H9 (cell line): ENCODE measurements at places on chromosomes 11 and 22.

GRCh38 chr11:97325693-97326092, 935.9 kb downstream of the JRKL start:
- DNase-seq = peak; percentile 33

DNA sequence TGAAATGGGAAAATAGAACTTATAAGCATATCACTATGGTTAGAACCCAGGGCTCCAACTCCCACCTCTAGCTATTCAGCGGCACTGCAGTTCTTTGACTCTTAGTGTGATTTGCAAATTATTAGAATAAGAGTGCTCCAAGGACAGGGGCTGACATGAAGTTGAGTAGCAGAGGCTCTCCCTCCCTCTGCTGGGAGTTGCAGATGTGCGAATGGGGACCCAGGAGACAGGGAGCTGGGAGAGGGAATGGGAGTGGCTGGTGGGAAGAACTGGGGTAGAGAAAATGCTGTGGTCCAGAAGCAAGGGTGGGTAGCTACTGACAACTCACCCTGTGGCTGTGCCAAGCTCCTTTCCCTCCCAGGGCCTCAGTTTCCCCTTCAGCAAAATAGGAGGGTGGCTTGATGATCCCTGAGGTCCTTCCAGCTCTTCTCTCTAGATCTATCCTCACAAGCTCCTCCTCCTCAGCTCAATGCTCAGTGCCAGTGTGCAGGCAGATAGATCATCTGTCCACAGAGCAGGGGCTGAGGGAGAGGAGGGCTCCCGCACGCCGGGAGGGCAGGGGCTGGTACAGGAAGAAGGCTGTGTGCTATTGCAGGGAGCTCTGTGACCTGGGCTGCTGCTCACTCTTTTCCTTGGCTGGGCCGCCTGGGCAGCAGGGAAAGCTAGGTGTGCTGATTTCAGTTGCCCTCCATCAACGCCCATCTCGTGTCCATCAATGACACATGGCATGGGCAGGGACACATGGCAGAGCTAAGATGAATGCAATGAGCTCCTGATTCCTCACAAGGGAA, 99.0 kb downstream of the NECTIN1 start:
- no peak for DNase-seq

GRCh38 chr11:14942745-14943144, 29.4 kb downstream of the CALCA start:
- no peak for DNase-seq

DNA sequence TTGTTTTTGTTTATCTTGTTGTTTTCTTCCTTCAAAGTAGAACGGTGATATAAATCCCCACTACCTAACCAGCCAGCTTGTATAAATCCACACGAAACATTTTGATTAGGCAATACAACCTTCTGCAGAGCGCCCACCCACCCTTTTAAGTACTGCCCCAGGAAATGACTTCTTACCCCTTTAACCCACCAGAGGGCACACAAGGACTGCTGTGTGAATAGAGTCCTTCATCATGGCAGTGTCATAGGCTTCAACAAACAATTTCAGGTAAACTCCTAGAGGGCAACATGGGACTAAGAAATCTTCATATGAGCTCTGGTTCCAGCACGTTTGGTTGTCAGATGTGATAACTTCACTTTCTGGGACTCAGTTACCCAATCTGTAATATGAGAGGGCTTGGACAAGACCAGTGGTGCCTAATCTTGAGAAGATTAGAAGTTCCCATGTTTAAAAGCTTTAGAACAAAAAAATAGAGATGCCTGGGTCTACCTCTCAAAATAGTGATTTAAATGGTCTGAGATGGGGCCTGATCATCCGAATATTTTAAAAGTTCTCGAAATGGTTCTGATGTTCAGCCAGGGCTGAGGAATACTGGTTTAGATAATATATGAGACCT, 56.1 kb downstream of the PIWIL4 start:
- DNase-seq = peak; percentile 84

DNA sequence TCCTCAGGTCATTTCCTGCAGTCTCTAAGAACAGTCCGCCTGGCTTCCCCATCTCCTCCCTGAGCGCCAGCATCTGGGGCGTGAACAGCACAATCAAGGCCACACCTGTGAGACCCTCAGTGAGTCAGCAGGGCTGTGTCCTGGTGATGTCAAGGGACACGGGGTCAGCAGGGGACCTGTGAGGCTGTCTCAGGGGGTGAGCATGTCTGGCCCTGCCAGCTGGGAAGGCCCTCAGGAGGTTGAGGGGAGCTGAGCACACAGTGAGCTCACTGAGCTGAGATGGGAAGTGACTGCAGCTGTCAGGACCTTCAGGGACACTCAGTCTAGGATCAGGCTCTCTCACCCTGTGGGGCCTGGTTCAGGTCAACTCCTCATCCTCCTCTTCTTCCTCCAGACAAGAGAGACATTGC, 46.6 kb upstream of the VPREB1 start:
- no peak for DNase-seq

- DNase-seq = no peak
These were observed 228.5 kb upstream of the SESN3 start for GRCh38 chr11:95459291-95460042.

- no peak for DNase-seq
These were observed 9.2 kb upstream of the TSKU start for GRCh38 chr11:76773921-76774361.

- DNase-seq = no peak
These were observed 6.4 kb downstream of the MOB2 start for GRCh38 chr11:1480191-1480554.

DNA sequence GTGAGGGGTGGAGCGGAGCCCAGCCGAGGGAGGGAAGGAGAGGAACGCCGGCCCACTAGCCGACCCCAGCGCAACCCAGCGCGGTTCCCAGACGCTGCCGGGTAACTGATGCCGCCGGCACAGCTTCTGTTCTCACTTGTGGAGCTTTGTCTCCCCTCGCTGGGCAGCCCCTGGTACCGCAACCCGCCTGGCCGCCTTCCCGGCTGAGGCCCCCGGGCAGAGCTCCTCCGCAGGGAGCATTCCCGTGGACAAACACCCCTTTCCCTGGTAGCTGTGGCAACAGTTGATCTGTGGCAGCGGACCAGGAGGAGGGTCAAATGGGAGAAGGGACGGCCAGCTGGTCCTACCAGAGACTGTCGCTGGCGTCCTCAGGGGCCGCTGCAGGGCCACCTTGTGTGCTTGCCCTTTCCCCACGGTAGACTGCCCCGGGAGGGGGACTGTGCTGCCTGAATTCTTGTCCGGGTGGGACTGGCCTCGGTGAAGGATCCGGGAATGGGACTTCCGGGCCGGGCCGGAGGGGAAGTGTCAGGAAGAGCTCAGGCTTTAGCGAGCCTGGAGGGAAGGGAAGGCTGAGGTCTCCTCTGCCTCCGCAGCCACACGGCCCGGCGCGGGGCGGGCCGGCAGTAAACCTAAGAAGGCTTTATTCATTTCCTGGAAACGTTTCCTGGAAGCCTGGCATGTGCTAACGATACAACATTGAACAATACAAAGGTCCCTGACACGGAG, 468.0 kb downstream of the OPCML start:
- peak; percentile 88 for DNase-seq

DNA sequence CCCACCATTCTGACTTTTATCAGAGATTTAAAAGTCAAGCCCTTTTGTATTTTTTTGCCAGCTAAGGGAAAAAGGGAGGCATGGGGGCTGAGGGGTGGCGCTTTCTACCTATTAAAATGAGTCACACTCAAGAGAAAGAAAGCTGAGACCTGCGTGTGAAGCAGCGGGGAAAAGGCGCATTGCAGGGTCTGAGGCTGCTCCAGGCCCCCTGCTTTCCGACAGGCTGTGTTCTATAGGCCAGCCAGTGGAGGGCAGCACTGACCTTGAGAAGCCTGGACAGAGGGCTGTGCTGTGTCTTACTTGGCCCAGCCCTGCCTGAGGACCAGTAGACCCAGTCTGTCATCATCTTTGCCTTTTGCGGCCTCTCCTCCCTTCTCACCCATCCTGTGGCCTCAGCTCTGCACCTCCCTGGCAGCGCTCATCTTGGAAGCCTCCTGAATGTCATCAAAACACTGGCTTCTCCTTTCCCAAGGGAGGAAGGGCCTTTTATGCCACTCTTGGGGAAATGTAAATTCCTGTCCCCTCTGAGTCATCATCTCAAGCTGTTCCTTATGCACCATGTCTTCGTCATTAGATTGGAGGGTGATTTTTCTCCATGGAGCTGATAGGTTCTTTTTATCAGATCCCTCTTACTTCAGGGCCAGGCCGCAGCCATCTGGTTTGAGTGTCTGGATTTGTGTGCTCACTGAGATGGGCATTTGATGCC, 12.6 kb upstream of the MAPK8IP1 start:
- DNase-seq = peak; percentile 93

GRCh38 chr11:110318638-110319404, 22.4 kb upstream of the RDX start:
- no peak for DNase-seq

GRCh38 chr22:45223304-45224117, 17.2 kb downstream of the KIAA0930 start:
- no peak for DNase-seq

DNA sequence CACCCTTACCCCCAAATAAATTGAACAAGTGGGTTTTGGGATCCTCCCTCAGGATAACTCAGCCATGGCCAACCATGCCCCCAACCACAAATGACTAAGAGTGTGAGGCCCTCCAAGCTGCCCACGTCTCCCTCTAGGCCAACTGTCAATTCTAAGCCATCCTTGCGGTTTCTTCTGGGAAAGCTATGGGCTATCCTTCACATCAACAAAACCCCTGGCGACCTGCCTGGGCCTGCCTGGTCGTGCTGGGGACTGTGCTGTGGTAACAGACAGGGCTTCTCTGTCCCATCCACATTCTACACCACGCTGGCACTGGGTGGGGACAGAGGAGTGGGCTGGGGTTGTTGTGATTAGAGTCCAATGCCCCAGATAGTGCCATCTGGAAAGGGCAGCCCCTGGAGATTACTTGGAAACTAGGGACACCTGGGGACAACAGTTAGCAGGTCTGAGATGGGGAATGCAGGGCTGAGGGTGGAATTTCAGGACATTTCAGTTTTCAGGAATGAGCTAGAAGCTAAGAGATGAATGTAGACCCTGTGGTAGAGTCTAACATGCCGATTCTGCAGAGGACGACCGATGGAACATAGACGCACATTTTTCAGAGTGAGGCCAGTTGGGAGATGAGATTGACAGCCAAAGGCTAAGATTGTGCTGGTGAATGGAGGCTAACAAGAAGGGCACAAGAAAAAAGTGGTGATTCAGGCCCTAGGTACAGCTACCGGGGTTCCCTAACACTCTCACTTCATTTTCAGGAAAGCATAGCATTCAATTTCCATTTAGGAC, 131.9 kb downstream of the RASSF10 start:
- no peak for DNase-seq

GRCh38 chr11:44229098-44229497, 80.8 kb downstream of the ALX4 start:
- no peak for DNase-seq

DNA sequence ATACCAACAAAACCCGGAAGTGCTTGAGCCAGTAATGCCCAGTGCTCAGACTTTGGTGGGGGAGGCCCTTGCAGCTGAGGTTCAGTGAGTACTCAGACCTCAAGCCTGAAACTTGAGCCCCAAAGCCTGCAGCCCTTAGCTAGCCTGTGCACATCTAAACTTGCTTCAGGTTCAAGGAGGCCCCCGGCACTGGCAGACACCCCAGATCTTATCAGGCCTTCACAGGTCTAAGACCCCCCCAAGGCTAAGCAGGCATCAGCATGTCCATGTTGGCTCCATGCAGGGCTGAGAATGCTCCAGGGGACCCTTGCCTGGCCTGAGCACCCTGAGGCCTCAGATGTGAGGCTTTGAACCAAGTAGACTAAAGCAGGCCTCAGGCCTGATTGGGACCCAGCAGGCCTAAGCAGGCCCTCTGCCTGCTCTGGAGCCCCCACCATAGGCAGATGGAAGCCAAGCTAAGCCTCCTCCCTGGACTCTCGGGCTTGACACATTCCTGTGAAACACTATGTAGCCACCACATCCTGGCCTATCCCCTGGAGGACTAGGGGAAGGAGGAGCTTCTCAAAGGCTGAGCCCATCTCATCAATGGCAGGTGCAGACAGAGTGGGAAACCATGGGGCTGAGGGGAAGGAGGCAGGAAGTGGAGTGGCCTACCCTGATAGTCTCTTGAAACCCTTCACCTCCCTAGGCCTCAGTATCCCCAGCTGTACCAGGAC, 1.2 kb upstream of the CASTOR1 start:
- DNase-seq = no peak

DNA sequence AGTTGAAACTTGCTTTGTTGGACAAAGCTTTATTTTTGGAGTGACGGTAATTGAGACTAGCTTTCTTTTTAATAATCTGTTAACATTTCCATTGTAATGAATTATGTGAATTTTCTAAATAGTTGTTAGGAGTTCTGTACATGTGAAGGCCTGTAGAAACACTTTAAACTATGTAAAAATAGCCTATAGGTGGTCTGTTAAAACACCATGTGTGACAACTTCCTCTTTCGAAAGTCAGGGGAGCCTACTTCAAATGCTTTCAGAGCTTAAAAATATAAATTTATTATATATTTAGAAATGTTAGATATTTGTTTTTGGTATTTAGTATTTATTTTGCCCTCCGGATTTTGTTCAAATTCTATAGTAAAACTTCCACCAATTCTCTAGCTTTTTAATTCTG, 28.7 kb downstream of the DDIAS start:
- DNase-seq = no peak

GRCh38 chr11:76069001-76069400, 137.3 kb downstream of the WNT11 start:
- DNase-seq = no peak

DNA sequence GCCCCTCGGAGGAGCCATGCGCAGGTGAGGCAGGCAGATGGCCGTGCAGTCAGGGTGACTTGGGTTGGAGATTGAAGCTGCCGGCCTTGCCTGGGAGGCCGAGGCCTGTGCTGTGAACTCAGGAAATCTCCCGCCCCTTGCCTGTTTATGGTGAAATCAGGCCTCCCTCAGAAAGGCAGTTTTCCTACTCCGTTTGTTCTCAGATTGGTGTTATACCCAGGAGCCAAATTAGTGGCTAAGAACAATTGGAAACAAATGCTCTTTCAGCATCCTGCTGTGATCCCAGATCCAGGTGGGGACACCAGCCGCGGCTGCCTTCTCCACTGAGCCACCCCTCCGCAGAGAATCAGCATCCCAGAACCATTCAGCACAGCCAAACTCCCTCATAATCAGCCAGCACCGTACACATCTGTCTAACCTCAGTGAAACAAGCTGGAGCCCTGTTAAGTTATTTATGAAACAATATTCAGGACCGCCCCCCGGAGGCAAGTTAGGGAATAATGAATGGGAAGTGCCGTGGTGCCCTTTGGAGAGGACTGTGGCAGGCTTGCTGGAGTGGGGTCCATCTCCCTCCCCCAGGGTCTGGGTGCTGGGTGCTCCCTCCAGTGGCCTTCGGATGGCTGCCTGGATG, 60.0 kb downstream of the PKNOX2 start:
- DNase-seq = peak; percentile 53

GRCh38 chr11:28384418-28384817, 276.2 kb downstream of the METTL15 start:
- no peak for DNase-seq
